ENCODE measurements at places on chromosomes 3 and 15. TPM values are rescaled to one million over a fixed set of nuclear protein-coding genes. Genes with fewer than 3 reads are reported as not detected.

Gene MKRN2OS
- total RNA-seq, result not detected

Gene NIT2
- total RNA-seq, result 107 TPM

Gene NRROS
- total RNA-seq, result not detected

Gene CIDEC
- total RNA-seq, result not detected

Gene LCTL
- total RNA-seq, result 1.8 TPM

Gene ADGRG7
- not detected for total RNA-seq

Gene ATP13A5
- not detected for total RNA-seq

Gene DAZL
- not detected for total RNA-seq

Gene LMCD1
- total RNA-seq, result 3.9 TPM

Gene PAK6
- total RNA-seq, result 0.17 TPM

Gene POMGNT2
- total RNA-seq, result 20.2 TPM

Gene FSTL1
- 812 TPM for total RNA-seq

Gene ADCY5
- total RNA-seq, result 0.90 TPM

Gene P2RY12
- not detected for total RNA-seq

Gene NPAP1
- not detected for total RNA-seq

Gene PLS1
- 6.6 TPM for total RNA-seq

Gene GP9
- not detected for total RNA-seq

Gene RHOV
- 1.4 TPM for total RNA-seq

Gene ALG1L2
- total RNA-seq, result not detected

Gene AADACL2
- not detected for total RNA-seq

Gene ZNF502
- total RNA-seq, result 0.93 TPM

Gene ARGFX
- not detected for total RNA-seq

Gene TM4SF18
- 2.1 TPM for total RNA-seq

Gene FANCD2OS
- total RNA-seq, result not detected

Gene ANKUB1
- not detected for total RNA-seq

Gene SMCO1
- not detected for total RNA-seq

Gene BCL2A1
- total RNA-seq, result not detected
